ENCODE measurements at places on chromosomes 5 and 9.

GRCh38 chr5:59537961-59538749 is 355.4 kb downstream of the PDE4D start:
- no peak for DNase-seq

- DNase-seq, result no peak
These were observed 13.1 kb downstream of the SPRY4 start for GRCh38 chr5:142311725-142312124.

- DNase-seq, result no peak
These were observed 622.4 kb downstream of the CHSY3 start for GRCh38 chr5:130526708-130527107.

DNA sequence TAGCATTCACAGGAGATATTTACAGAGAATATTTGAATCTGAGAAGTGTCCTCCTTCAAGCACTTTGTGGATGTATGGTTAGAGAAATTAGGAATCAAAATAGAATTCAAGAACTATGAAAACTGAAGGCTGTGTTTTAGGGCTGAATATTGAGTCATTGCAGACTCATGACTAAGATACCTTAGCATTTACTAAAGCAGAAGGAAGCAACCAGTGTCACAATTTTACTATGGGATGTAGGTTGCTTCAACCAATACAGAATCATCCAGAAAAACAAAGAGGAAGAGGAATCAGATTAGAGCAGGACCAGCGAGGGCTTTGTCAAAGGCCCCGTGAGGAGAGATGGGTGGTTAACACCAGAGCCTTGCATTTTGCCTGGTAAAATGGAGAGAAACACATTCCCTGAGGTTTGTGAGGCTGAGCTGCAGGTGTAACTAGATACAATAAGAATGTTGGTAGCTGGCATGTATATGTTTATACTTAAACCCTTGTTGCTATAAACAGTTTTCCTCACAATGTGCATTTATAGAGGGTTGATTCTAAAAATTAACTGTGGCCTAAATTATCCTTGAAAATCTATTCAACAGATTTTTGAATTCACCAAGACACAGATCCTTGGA is 518.1 kb downstream of the AGTPBP1 start:
- peak; percentile 20 for DNase-seq

DNA sequence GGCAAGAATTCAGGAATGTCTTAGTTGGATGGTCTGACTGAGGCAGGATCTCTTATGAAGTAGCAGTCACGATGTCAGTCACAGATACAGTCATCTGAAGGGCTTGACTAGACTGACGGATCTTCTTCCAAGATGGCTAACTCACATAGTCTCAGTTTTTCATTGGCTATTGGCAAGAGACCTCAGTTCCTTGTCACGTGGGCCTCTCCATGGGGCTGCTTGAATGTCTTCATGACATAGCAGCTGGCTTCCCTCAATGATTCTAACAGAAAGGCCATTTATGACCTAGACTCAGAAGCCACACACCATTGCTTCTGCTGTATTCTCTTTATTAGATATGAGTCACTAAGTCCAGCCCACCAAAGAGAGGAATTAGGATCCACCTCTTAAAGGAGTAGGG is 4.7 kb downstream of the APC start:
- DNase-seq, result no peak

- DNase-seq, result no peak
These were observed 11.1 kb upstream of the ARAP3 start for GRCh38 chr5:141692919-141693725.

DNA sequence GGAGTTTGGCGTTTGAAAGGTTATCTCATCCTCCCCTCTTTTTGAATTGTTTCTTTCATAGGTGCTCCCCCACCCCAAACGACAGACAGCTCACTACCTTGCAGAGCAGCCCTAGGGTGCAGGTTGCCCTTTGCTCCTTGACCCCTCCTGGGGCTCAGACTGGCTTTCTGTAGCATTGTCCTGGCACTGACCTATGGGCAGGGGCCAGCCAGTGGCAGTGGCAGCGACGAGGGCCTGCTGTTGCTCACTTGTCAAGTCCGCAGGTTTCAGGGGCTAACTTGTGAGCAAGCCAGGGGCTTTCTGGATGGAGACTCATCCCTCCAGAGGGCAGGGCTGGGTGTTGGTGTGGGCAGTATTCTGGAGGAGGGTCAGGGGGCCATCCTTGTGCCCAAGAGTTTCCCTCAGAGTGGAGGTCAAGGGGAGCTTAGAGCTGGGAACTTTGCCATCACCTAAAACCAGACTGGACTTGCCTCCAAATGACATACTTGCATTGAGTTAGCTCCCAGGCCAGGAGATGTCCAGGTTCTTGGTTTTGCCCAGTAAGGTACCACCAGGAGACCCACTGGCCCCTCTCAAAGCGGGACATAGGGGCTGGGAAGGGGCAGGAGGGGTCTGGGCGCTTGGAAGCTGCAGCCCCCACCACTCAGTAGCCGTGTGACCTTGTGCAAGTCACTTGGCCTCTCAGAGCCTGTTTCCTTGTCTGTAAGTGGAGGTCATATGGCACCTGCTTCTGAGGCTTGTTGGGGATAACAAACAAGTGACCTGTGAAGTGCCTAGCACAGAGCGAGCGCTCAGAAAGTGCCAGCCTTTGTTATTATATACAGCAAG is 53.5 kb upstream of the CDKN2AIPNL start:
- DNase-seq, result no peak

DNA sequence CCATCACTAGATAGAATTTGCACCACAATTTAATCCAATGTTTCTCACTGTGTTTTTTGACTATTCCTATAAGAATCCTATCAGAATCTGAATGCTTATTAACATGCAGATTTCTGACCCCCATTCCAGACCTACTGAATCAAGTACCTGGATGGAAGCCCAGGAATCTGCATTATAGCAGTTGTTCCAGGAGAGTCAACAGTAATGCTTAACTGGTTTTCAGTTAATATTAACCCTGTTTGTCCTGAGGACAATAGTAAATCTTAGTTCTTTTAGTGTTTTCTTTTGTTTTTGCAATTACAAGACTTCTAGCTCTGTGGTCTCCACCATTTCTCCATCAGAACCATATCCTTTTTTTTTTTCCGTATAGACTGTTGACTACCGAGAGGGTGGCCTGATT is 168.2 kb downstream of the SREK1 start:
- no peak for DNase-seq

All from fibroblast of skin of left quadriceps (primary cell).